ENCODE measurements at places on chromosomes 1 and 21.

- no peak for DNase-seq
Measured at GRCh38 chr1:185041742-185042141, 3.6 kb upstream of the RNF2 start.

GRCh38 chr21:45634511-45635183 lies 8.9 kb upstream of the PCBP3 start:
- DNase-seq = peak; percentile 60

DNA sequence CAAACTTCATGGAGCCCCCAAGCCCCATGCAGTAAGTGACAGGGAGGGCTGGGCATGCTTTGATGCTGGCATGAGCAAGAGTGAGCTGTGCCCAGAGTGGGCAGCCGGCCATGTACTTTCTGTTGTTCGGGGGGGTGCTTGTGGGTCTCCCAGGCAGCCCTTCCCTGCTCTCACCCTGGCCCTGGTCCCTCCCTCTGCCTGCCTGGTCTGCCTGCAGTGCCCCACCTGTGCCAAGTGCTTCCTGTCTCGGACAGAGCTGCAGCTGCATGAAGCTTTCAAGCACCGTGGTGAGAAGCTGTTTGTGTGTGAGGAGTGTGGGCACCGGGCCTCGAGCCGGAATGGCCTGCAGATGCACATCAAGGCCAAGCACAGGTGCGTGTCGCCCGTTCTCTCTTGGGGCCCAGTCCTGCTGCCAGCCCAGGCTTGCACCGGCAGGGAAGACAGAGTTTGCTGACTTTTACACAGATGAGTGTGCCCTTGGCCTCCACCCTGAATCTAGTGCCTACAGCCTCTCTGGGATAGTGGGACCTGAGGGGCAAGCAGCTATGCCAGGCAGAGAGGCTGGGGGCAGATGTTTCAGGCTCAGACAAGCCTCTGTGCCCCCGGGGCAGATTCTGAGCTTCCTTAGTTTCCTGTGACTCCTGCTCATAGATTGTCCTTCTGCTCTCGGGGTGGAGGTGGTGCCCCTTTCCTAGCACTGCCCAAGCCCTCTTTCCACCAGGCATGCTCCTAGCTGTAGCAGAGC lies 7.6 kb downstream of the ZBTB48 start:
- DNase-seq = no peak

DNA sequence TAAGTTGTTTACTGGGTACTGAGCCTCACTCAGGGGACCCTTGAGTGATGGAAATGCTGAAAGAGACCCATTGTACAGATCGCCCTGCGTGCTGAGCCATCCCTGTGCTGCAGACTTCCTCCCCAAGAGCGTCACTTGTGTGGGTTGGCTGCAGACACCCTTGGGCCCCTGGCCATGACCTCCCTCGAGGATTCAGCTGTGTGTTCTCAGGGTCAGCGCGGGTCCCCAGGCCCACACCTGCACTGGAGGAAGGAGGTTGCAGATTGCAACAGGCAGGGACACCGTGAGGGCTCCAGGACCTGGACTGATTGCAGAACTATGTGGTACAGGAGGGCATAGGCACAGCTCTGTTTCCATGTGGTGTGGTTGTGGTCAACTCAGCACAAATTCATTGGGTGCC lies 4.4 kb downstream of the SNAP47 start:
- no peak for DNase-seq

GRCh38 chr21:38352536-38353219 lies 95.9 kb downstream of the KCNJ15 start:
- DNase-seq = peak; percentile 86

DNA sequence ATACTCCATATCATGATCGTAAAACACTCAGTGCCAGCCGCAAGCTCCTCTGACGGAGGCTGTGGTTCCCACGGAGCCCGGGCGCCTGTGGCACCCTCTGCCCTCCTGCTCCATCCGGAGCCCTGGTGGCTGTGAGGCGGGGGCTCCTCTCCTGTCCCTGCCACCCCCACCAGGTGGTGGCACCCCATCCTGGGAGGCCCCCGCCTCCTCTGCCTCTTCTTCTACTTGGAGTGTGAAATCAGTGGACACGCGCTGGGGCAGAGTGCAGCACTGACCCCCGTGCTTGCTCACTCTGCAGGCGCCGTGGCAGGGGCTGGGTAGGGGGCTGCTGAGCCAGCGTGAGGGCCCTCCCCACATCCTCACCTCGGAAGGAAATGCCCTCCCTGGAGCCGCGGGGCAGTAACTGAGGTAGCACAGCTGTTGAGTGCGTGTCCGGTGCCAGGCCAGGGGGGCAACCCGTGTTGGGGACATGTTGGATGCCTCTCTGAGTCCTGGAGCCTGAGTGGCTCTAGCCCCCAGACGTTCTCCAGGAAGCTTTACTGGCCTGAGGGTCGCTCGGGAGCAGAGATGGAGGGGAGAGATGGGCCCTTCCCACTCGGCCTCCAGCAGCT lies 58.7 kb upstream of the ABCG1 start:
- DNase-seq = no peak

GRCh38 chr1:65211331-65211730 lies 63.3 kb downstream of the AK4 start:
- DNase-seq = no peak

GRCh38 chr1:198841477-198841876 lies 202.6 kb downstream of the PTPRC start:
- no peak for DNase-seq

DNA sequence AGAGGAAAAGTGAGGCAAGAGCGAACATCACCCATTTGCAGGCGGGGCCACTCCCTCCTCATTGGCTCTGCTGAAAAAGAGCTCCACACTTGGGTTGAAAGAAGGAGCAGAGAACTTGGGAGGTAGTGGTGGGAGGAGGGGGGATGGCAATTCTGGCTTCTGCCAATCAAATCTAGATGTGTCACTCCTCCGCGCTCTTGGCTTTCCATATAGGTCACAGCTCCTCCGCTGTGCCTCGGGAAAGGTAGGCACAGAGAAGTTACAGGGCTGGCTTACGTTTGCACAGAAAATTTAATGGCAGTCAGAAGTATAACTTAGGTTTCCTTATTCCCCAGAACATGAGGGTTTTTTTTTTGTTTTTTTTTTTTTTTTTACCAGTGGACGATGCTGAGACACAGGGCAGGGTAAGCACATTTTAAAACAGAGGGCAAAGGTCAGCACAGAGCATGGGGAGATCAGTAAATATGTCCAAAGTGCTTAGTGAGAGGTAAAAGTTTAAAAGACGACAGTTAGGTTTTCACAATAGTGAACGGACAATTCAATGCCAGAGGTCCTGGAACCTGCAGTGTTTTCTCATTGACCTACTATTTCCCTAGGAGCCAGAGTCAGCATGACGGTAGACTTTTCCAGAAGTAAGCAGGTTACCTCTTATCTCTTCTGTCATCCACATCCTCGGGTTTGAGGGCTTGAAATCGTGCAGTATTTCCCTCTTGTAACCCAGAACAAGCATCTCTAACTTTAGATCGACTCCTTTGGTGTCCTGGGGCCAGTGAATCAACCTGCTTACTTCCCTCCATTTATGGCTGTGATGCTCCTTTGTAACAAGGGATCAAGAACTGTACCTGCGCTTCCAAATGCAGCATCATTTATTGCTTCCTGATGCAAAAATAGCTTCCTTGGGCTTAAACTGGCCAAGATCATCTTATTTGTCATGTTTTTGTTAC lies 258.9 kb upstream of the PROX1 start:
- DNase-seq = no peak

- DNase-seq = peak; percentile 13
Measured at GRCh38 chr1:198486903-198487302, 53.6 kb downstream of the ATP6V1G3 start.

GRCh38 chr1:109239409-109240068 lies 9.8 kb upstream of the CELSR2 start:
- DNase-seq = peak; percentile 48
